Stimulated activated CD8-positive, alpha-beta memory T cell treated with anti-CD3 and anti-CD28 coated beads, Interleukin-7, amount 100 ng/mL, for 24 hours (primary cell): ENCODE measurements at places on chromosomes 1 and 21.

DNA sequence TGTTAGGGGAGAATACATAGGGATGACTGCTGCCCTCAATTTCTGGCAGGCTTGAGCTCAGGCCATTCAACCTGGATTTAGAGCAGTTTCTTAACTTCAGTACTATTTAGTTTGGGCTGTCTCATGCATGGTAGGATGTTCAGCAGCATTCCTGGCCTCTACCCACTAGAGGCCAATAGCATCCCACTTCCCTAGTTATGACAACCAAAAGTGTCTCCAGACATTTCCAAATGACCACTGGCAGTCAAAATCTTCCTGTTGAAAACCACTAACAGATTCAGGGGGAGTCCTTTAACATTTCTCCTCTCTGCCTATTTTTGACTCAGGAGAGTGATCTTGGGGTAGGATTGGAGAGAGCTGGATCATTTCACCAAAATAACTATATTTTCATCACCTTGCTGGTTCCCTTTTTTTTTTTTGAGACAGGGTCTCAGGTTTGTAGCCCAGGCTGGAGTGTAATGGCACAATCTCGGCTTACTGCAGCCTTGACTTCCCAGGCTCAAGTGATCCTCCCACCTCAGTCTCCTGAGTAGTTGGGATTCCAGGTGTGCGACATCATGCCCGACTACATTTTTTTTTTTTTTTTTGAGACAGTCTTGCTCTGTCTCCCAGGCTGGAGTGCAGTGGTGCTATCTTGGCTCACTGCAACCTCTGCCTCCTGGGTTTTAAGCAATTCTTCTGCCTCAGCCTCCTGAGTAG lies 8.7 kb downstream of the GNAT2 start:
- DNase-seq, result no peak

- DNase-seq, result no peak
Measured at GRCh38 chr1:24641646-24642151, 1.4 kb upstream of the SRRM1 start.

DNA sequence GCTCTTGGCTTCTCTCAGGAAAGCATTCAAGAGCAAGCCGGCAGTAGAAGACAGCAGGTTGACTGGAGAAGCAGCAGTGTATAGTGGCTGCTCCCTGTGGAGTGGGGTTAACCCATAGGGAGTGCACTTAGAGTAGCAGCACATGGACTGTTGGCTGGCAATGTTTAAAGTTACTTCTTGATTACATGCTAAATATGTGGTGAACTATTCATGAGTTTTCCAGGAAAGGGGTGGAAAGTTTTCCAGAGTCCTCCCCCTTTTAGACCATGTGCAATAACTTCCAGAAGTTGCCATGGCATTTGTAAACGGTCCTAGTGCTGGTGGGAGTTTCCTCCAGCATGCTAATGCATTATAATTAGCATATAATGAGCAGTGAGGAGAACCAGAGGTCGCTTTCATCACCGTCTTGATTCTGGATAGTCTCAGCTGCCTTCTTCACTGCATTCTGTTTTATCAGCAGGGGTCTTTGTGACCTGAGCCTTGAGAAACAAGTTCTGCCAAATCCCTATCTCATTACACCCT lies 131.8 kb downstream of the CCDC185 start:
- no peak for DNase-seq

DNA sequence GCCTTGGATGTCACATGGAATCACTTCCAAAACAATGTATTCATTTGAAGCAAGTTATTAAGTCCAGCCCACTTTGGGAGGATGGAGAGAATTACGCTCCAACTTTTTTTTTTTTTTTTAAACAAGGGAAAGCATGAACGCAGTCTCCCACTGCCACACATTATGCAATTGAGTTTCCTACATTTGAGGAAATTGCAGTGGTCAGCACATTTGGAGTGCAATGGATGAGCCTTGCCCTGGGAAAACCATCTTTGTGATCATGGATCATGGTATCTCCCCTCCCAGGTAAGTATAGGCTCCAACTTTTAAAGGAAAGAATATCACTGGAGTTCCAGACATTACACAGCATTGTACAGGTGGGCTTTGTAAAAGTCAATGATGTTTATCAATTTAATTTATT lies 26.7 kb downstream of the MAP10 start:
- no peak for DNase-seq

DNA sequence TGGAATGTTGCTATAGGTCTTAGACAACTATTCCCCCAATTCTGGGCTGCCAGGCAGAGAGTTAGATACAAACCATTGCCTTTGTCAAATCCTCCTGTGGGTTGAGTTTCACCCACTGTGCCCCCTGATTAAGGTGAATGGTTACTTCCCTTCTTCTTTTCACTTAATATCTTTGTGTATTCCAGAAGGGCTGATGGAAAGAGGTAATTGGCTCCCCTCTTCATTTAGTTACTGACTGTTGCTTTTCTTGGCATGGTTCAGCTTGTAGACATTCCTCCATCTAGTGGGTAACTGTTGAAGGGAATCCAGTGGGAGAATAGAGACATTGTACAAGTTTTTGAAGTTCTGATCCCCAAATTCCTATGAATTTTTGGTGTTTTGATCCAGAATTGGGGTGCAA lies 43.8 kb upstream of the MACF1 start:
- no peak for DNase-seq

- no peak for DNase-seq
Measured at GRCh38 chr1:100703716-100704115, 15.8 kb upstream of the VCAM1 start.
